ENCODE measurements at places on chromosomes 3 and 15. TPM values are rescaled to one million over a fixed set of nuclear protein-coding genes. Genes with fewer than 3 reads are reported as not detected.

The ARPP21 gene
- not detected for total RNA-seq

The CFAP91 gene
- total RNA-seq: not detected

The TRH gene
- not detected for total RNA-seq

The OXTR gene
- total RNA-seq: 10.9 TPM

The SH3BP5 gene
- 21.3 TPM for total RNA-seq

The MB21D2 gene
- 4.9 TPM for total RNA-seq

The MTFMT gene
- total RNA-seq: 28.1 TPM
